ENCODE measurements at places on chromosomes 4 and X.

DNA sequence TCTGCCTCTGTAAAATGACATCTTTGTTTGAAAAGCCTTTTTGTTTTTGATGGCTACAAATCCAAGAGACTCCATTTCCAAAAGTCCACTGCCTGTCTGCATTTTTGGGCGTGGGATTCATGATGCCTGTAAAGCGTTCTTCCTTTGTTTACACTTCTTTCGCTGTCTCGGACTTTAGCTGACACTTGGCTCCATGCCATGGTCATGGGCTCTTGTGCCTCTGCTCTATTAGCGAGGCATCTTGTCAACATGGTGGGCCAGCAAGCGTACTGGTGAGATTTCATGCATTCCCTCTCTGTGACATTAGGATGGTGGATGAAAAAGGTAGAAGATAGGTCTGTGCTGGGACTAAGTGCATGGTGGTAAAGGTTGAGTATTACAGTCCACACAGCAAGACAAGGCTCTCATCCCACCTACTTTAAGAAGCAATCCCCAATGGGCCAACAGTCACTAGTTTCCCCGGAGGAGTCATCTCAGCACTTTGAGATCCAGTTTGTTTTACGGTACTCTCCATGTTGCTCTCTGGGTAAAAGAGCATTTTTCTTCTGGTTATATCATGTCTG, 298.2 kb upstream of the KLF3 start:
- DNase-seq: no peak

- DNase-seq: no peak
Observed at GRCh38 chr4:680091-680490, 5.7 kb downstream of the MYL5 start.

GRCh38 chrX:71144651-71145050, at the start of gene NLGN3:
NLGN3 (plus strand) TSS chrX:71144841; CDS start chrX:71147750, 2,909 bp downstream.
- DNase-seq: no peak

DNA sequence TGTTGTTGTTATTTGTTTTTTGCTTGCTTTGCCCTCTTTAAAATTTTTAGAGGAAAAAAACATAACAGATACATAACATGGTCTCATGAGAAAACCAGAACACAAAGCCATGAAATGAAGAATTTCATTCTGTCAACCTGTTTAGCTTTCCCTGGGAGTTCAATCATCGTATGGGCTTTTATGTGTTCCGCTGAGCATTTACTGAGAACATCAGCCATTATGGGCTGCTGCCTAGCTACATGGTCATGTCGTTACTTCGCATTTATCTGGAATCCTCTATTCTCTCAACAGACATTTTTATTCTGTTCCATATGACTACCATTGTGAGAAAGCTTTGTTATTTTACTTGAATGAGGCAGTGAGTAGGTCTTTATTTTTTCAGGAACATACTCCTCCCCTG, 51.4 kb downstream of the NDST3 start:
- DNase-seq: no peak

GRCh38 chrX:65009459-65009858, 33.2 kb upstream of the ZC4H2 start:
- DNase-seq: no peak

- DNase-seq: no peak
Observed at GRCh38 chrX:53287493-53288138, 6.2 kb upstream of the IQSEC2 start.

DNA sequence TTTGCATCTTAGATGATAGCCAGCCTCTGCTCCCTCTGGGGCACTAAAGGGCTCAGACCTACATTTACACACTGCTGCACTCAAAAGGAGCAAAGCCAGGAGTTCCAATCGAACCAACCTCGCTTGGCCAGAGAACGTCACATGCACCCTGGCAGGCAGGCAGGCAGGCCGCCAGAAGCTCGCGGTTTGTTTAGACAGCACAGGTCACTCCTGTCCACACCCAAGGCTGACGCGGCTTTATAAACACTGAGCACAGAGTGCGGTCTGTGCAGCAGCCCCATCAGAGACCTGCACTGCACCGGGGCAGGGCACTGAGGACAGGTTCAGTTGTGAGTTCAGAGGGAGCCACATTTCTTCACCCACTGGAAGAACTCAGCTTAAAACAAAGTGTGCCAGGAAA, 143.9 kb downstream of the BCOR start:
- DNase-seq: no peak

GRCh38 chrX:114582698-114583395, 1.0 kb upstream of the HTR2C start:
- no peak for DNase-seq

DNA sequence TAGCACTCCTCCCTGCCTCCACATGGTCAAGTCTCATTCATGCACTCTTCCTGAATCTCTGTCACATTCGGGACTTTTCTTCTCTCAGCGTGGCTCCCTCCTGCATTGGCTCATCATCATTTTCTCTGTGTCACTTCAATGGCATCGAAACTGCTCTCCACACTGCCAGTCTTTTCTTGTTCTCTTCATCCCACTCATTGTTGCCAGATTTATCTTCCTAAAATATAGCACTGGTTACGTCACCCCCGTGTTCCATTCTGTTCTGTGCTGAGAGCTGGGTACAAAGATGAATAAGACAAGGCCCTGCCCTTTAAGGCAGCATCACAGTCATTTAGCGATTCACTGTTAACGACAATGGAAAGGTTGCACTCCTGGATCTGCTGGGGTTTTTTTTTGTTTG, 174.4 kb upstream of the TBC1D9 start:
- no peak for DNase-seq

- DNase-seq: no peak
Observed at GRCh38 chr4:79385641-79386040, 22.4 kb downstream of the GK2 start.

DNA sequence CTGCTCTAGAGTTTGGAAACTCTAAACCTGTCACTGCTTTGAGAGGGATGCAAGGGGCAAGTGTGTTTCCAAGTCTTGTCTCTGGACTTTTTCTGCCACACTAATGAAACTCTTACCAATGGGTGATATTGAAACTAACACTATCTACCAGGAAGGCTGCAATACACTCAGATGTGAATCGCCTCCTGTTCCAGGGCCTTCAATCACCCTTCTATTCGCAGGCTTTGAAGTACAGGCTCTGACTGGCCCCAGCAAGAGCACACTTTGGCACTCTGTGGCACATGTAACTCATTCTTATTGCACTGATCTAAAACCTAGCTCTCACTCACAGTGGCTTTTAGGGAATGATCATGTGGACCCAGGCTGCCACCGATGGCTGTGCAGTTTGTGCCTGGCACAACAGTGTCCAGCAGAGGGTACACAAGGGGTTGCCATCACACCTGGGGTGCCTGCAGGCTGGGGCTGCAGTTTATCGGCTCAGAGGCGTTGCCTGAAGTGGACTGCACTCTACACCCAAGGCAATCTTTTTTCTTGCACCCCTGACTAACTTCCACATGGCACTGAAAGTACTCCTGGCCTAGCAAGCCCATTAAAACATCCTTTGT, 210.8 kb downstream of the MGST2 start:
- DNase-seq: no peak

- DNase-seq: no peak
Observed at GRCh38 chr4:145484225-145484846, 2.7 kb downstream of the SMAD1 start.

DNA sequence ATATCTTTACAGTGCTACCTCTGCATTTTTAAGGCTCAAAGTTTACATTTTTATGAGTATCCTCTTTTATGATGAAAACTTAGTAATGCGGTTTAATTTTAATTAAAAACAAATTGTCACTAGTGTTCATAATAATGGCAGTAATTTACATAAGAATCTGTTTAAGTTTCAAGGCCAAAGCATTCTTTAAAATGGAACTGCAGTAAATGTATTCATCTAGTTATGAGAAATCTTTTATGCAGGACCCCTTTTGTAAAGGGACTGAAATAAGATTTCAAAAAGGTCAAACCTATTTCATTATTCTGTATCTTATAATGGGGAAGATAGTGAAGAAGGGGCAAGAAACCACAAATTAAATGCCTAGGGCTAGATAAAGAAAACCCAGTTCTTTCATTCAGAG, 37.1 kb downstream of the CHIC2 start:
- DNase-seq: no peak

GRCh38 chrX:150063674-150064073, 125.4 kb upstream of the EOLA2 start:
- DNase-seq: no peak

DNA sequence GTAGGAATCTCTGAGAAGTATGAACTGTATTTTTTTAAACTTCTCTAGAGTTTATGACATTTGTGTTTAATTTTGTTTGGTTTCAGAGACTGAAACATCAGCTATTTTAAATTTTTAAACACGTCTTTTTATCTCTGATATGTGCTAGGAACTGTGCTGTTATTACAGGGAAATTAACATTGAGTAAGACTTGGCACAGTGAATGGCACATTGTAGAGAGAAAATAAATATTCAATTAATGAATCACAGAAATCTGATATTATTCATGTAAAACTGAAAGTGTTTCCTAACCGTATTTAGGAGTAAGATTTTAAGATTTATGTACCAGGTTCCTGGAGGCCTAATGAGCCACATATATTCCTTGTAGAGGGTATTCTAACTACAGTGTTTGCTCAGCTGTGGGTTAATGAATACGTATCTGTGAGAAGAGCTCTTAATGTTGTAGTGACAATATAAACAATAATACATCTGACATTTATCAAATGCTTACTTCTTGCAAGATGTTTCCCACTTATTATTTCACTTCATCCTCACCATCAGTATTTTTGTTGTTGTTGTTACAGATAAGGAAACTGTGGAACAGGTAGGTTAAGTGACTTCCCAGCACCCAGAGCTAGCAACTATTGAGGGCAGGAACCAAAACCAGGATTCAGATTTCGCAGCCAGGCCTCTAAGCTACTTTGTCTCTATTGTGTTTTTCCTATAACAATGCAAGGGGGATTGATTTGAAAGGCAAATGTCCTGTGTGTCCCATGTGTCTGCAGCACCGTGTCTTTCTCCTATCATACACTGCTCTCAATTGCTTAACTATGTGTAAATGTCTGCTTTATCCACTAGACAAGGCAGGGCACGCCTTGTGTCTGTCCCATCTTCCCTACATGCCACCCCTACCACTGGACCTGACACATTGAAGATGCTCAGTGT, 121.1 kb upstream of the FAM9C start:
- no peak for DNase-seq

- DNase-seq: no peak
Observed at GRCh38 chrX:72180539-72180938, 1.0 kb upstream of the PIN4 start.

- DNase-seq: no peak
Observed at GRCh38 chr4:186953599-186954260, 230.1 kb upstream of the FAT1 start.

- DNase-seq: no peak
Observed at GRCh38 chr4:80990851-80991250, 39.7 kb upstream of the BMP3 start.

GRCh38 chr4:145895056-145895455, 43.6 kb downstream of the ZNF827 start:
- no peak for DNase-seq

DNA sequence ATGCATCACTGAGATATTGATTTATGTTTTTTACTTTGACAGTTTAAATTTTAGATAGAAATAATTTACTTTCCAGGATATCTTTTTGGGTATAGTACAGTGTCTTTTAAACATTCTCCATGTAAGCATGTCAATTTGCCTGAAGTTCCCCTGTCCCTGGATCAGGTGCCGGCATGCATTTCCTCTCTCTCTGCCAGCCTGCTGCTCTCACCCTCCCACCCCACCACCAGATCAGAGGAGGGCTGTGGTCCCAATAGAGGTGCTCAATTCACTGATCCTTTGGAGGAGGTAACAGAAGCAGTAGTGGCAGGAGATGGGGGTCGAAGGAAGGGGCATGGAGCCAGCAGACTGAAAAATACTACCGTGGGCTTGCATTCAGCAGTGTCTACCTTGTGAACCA, 28.3 kb upstream of the DSPP start:
- no peak for DNase-seq

GRCh38 chr4:160864253-160864652, 1299.5 kb downstream of the FSTL5 start:
- DNase-seq: no peak

DNA sequence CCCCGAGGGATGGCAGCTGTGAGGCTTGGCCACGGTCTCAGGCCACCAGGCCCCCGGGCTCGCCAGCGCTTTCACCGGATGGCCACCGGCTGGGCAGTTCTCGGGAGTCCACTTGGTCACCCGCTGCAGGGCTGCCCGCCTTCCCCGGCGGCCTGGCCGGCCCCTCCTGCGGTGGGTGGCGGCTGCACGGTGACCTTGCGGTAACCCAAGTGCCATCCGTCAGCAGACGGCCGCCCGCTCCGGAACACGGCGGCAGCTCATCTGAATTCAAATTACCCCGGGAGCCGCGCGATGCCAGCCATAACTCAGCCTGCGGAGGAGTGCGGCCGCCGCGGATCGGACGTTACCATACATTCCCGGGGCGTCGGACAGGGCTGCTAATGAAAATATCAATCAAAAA, 60.7 kb downstream of the FAM53A start:
- DNase-seq: no peak

GRCh38 chr4:15162465-15163283, 160.4 kb downstream of the CPEB2 start:
- DNase-seq: no peak

GRCh38 chr4:37978248-37978924, 18.2 kb downstream of the PTTG2 start:
- no peak for DNase-seq

DNA sequence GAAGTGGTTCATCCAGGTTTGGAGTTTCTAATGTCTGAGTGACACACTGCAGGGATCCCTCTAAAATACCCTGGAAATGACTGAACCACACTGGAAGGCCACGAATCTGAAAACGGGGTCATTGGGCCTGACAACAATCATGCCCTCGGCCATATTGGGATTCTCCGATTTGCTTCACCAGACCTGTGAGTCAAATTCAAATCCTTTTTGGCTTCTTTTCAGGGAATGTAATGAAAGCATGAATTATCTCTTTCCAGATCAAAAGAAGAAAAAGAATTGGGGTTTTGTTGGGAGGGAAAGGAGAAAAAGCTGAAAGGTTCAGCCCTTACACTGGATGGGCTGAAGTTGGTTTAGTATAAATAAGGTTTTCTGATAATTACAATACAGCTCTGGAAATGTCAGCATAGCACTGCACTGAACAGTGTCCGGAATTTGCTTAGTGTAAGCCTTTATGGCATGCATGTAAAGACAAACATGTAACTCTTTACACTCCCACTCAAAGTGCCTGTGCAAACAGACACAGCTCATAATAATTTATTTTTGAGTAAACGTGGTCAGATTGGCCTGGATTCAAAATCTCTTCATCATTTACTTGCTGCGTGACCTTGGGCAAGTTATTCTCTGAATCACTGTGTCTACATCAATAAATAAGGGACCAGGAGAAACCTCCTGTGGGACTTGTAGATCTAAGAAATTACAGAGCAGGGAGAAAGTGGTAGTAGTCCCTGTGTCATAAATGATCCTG, 21.4 kb downstream of the CT47C1 start:
- no peak for DNase-seq

DNA sequence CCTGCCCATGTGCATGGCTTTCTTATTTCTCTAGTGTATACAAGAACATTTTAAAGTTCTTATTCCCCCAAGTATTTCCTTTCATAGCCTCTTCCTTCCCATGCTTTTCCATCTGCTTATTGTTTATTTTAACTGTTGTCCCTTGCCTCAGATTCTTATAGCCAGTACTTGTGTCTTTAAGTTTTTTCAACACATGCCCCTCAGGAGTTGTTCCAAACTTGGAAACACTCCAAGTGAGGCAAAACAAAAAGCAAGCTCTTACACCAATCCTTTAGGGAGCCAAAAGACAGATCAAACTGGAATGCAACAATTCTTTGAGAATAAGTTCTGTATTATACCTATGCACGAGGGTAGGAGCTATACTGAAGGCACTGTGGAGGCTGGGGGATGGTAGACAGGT, 222.0 kb upstream of the STK26 start:
- no peak for DNase-seq

All from stimulated activated CD8-positive, alpha-beta memory T cell treated with anti-CD3 and anti-CD28 coated beads, Interleukin-4, amount 100 ng/mL, for 4 hours (primary cell).